Glutamatergic neuron (in vitro differentiated cells): ENCODE measurements at places on chromosomes 6 and 20. TPM values are rescaled to one million over a fixed set of nuclear protein-coding genes. Genes with fewer than 3 reads are reported as not detected.

The CASS4 gene
- total RNA-seq: not detected

The SLC44A4 gene
- total RNA-seq: not detected

The DOP1A gene
- 40.8 TPM for total RNA-seq

The MCHR2 gene
- not detected for total RNA-seq

The SNAI1 gene
- total RNA-seq: 3.9 TPM

The GJA10 gene
- not detected for total RNA-seq

The NFYA gene
- total RNA-seq: 47.8 TPM

The KHDC1L gene
- total RNA-seq: 2.2 TPM

The MAP3K5 gene
- 0.66 TPM for total RNA-seq

The RANBP9 gene
- 50.2 TPM for total RNA-seq

The KIAA0408 gene
- total RNA-seq: 110 TPM

The RIMS4 gene
- total RNA-seq: 96.1 TPM

The CCN2 gene
- 1.2 TPM for total RNA-seq

The SLC22A3 gene
- not detected for total RNA-seq

The OPN5 gene
- not detected for total RNA-seq

The SYCP2 gene
- total RNA-seq: 0.69 TPM

The C2 gene
- total RNA-seq: not detected

The SLC22A23 gene
- 102 TPM for total RNA-seq

The MUC21 gene
- total RNA-seq: not detected

The SAMD3 gene
- total RNA-seq: 1.6 TPM

The MYB gene
- total RNA-seq: 0.56 TPM

The PSORS1C1 gene
- not detected for total RNA-seq

The CNKSR3 gene
- total RNA-seq: 2.0 TPM

The BPIFB2 gene
- total RNA-seq: not detected

The RAD21L1 gene
- total RNA-seq: not detected

The BLTP3A gene
- total RNA-seq: 27.8 TPM

The DPPA5 gene
- total RNA-seq: not detected

The TRIM38 gene
- 0.05 TPM for total RNA-seq

The SLC4A11 gene
- 27.2 TPM for total RNA-seq

The PLCG1 gene
- 458 TPM for total RNA-seq
